ENCODE measurements at places on chromosomes 16 and 17.

- no peak for DNase-seq
Observed at GRCh38 chr17:83076938-83077337, 2.5 kb upstream of the METRNL start.

GRCh38 chr17:17527534-17527933 is 31.3 kb upstream of the RASD1 start:
- DNase-seq = no peak

DNA sequence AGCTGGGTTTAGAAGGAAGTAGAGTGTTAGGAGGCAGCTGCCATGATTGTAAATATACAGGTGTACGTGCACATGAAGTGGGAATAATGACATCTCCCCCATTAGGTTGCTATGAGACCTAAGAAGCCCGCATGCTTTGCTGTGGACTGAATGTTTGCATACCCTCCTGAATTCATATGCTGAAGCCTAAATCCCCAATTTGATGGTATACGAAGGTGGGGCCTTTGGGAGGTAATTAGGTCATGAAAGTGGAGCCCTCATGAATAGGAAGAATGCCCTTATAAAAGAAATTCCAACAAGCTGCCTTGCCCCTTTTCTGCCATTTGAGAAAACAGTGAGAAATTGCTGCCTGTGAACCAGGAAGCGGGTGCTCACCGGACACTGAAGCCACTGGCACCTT is 44.0 kb downstream of the CCDC182 start:
- DNase-seq = peak; percentile 43

DNA sequence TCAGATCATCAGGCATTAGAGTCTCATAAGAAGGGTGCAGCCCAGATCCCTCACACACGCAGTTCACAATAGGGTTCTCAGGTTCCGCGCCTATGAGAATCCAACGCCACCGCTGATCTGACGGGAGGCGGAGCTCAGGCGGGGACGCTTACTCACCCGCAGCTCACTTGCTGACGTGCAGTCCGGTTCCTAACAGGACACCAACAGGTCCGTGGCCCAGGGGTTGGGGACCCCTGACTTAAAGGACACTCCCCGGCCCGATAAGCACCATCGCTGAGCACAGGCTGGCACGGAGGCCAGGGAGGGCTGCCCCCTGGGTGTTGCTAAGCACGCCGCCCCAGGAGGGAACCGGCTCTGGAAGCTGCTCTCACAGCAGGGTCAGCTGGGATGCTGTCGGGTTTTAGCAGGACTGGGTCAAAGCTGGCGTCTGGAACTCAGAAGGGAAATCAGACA is 30.1 kb upstream of the BAHCC1 start:
- no peak for DNase-seq

DNA sequence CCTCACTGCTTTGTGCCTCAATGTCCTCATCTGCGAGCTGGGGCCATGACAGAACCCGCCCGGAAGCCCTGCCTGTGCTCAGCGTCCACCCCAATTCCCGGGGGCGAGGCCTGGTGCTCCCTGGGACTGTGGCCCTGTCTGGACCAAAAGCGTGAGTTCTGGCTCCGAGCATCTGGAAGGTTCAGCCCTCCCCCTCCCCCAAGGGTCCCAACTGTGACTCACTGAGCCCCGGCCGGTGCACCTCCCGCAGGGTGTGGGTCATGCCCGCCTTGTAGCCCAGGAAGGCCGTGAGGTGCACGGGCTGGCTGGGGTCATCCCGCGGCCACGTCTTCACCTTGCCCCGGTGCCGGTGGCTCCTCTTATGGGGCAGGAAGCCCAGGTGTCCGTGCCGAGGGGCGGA is 755 bp downstream of the RPL3L start:
- DNase-seq = no peak

- DNase-seq = no peak
Observed at GRCh38 chr16:23229714-23230113, 47.2 kb downstream of the SCNN1G start.

GRCh38 chr16:11016993-11017392 is 72.6 kb downstream of the CLEC16A start:
- DNase-seq = no peak

GRCh38 chr17:59418732-59419166 is 87.3 kb downstream of the YPEL2 start:
- no peak for DNase-seq

DNA sequence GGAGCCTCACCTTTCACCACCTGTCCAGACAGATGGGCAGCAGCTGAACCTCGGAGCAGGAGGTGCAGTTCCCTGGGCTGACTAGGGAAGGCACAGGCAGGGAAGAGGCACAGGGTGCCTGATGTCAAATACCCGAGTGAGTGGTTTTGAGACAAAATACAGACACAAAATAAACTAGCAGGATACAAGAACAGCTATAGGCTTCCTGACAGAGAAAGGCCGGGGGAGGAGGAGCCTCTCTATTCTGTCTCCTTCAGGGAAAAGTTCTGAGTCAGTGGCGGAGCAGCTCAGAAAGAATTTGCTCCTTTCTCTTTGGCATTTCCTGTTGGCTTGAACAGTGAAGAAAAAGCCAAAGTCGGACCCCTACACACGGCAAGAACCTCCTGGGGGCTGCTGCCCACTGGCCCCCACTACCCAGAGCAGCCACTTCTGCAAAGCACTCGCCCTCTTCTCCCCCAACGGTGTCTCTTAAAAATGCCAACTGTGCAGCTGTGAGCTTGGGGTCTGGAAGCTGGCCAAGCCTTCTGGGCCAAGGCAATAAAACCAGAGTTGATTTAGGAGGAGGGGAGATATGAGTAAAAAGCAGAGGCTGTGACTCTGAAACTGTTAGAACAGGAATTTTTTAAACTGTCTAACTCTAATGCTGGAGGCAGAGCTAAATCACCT is 14.4 kb upstream of the FAAP100 start:
- no peak for DNase-seq

- DNase-seq = peak; percentile 42
Observed at GRCh38 chr17:76382803-76383545, 1.4 kb upstream of the SPHK1 start.

- DNase-seq = no peak
Observed at GRCh38 chr16:70767377-70768202, 33.4 kb downstream of the VAC14 start.

DNA sequence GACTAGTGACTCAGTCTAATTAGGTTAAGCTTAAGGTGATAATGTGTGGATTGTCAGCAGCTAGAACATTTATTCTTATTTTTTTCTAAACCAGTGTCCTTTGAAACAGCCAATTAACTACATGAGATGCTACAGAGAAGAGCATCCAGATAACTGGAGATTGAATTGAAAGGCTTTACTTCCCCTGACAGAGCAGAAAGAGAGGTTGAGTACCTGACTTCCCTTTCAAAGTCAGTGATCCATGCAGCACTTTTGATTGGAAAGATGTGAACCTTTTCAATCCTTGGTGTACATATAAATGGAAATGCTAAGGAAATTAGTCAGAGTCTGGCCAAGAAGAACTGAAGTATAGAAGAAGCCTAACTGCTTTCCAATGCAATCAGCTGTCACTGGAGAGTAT is 653.8 kb downstream of the CDH8 start:
- no peak for DNase-seq

DNA sequence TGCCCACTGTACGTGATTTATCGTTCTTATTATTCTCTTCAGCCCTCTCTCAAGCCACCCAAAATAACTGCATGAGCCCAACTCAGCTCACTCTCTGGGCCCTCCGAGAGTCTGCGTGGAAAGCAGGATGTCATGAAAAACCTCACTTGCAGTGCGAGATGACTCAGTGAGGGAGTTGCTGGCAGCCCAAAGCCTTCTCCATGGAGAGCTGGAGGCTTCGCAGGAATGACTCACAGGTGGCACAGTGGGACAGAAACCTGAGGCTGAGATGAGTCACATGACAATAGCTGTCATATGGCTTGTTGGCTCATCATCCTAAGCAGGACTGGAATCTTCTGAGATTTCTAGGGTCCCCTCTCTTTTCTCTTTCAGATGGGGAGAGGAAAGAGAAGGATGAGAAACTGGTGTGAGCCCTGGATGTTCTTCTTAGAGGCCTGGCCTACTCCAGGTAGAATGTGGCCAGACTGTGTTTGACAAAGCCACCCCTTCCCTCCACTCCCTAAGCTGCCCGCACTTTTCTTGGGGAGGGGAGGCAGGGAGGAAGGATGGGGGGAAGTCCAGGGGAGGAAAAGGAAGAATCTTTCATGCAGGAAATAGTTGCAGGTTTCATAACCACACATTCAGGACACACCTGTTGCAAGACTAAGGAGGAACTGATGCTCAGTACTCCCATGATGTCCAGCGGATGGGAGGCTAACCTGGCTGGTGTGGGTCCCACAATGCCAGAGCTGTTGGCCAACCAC is 160.6 kb upstream of the RPL38 start:
- no peak for DNase-seq

DNA sequence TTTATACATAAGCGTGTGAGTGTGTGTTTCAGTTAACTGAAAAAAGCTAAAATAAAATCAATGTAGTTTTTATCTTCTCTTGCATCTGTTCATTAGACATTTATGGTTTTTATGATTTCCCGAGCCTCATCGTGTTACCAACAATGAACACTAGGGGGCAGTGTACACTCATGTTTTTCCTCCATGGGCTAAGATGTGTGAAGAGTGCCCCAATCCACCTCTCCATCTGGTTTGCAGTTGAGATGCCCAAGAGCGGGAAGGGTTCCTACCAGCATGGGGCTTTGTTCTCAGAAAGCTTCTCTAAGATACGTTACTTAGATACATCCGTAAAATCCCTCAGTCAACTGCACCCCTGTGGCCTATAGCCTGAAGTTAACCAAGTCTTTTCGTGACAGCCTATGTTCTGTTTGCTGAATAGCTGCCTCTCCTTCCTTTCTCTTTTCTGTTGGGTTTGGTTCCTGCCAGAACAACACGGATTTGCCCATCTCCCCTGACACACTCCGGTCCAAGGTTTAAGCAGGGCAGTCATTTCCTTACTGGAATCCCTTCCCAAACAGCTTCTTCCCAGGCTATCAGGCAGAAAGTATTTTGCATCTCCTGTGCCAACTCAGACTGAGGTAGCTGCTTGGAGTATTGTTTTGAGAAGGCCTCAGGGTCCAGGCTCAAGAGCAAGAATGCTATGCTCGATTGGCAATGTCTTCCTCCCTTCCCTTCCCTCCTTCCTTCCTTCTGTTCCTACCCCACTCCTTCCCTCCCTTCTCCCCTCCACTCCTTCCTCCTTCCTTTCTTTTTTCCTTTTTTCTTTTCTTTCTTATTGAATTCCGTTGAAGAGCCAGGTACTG is 12.9 kb upstream of the ELAC2 start:
- peak; percentile 53 for DNase-seq

- peak; percentile 85 for DNase-seq
Observed at GRCh38 chr16:67672739-67673662, 6.4 kb downstream of the C16orf86 start.

GRCh38 chr17:77424585-77425344 is 284.0 kb downstream of the SEC14L1 start:
- DNase-seq = no peak

- DNase-seq = no peak
Observed at GRCh38 chr17:57466521-57466920, 210.2 kb downstream of the MSI2 start.

DNA sequence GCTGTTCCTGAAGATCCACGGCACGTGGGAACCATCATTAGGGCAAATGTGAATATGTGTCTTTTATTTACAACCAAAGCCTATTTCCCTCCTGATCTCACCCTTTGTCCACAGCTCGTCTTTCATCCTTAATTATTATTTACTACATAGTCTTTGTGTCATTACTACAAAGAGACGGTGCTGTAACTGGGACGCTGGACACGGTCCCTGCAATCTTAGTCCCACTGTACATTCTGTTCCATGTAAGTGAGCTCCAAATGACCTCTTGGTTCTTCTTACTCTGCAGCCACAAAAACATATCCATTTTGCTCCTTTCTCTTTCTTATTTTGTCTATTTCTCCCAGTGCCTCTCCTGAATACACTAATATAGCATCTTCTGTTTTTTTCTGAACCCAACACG is 12.7 kb upstream of the KRT23 start:
- peak; percentile 13 for DNase-seq

GRCh38 chr17:76336756-76337412 is 16.8 kb downstream of the PRPSAP1 start:
- no peak for DNase-seq

GRCh38 chr17:1714980-1715802 is 5.0 kb upstream of the TLCD2 start:
- DNase-seq = peak; percentile 85
